Endodermal cell (in vitro differentiated cells): ENCODE measurements at places on chromosomes 4 and X. TPM values are rescaled to one million over a fixed set of nuclear protein-coding genes. Genes with fewer than 3 reads are reported as not detected.

DNA sequence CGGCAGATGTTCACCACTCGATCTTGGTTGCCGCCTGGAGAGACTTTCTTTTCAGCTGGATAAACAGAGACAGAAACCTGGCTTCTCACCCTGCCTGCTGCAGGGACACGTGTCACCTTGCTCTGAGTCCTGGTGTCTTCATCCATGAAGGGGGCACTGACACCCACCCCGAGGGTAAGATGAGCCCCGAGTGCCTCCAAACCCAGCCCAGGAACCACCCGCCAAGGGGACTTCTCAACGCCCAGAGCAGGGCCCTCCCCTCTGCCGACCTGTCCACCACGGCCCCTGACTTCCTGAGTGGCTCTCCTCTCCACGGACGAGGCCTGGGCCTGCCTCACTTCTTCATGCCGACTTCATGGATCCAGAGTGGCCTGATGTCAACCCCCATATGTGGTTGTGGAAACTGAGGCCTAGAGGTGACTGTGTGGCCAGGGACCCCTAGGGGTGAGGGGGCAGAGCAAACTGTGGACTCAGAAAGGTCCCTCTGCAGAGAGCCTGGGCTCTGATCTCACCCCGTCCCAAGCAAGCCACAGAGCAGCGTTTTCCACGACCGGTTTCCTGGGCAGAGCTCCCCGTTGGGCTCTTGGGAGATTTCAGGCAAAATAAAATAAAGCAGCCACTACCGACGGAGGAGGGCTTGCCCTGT lies 5.1 kb downstream of the ADRA2C start:
- no peak for DNase-seq

Gene PRRG3
- 7.0 to 11.4 TPM (median 11.4 TPM) in 3 replicates for total RNA-seq

DNA sequence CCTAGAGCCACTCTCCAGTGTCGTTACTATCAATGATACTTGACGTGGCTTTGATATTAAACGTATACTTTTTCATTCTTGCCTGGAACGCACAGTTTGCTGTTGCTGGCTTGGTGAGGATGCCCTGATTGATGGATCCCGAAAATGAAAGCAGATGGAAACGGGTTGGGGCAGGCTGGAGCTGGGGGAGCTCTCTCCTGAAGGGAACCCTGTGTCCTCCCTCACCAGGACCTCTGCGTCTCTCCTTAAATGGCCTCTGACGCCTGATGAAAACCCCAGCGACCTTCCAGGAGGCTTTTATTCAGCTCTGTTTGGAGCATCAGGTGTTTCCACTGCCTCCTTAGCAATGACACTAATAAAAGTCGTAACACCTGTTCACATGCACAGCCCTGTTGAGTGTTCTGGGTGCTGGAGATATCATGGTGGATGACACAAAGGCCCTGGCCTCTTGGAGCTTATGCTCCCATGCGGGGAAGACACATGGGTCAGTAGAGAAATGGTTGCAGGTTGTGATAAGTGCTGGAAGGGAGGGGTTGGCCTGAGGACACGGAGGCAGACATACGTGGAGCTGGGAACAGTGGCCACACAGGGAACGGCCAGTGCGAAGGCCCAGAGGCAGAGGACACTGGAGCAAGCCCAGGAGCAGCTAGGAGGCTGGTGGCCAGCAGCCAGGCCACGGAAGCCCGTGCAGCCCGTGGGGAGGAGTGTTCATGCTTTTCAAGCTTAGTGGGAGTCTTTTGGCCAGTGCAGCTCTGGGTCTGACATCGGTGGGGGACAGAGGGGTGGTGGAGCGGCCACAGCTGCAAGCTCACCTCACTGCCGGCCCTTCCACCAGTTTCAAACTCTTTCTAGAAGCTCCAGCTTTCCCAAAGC lies 7.5 kb downstream of the MSANTD1 start:
- DNase-seq = peak; percentile 21

DNA sequence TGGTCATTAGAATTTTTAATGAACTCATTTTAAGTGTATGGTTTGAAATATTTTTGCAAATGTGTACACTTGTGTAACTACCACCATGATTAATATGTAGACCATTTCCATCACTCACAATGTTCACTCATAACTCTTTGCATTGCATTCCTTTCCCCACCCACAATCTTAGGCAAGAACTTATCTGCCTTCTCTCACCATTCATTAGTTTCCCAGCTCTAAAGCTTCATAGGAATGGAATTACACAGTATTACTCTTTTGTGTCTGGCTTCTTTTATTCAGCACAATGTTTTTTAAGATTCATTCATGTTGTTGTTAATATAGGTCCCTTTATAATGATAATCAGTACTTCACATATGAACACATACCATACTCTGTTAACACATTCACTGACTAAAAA lies 106.1 kb downstream of the ARAP2 start:
- DNase-seq = no peak

GRCh38 chrX:9790866-9791265 lies 4.6 kb downstream of the SHROOM2 start:
- no peak for DNase-seq

Gene LRCH2
- total RNA-seq = 2.8 TPM in 2 replicates

Gene UGT8
- 4.4 and 4.8 TPM in 2 replicates for total RNA-seq

- DNase-seq = no peak
Measured at GRCh38 chrX:132207996-132208395, 11.3 kb downstream of the RAP2C start.

Gene TLR10
- total RNA-seq = not detected in 3 replicates

- DNase-seq = no peak
Measured at GRCh38 chr4:41260116-41260733, 3.5 kb downstream of the UCHL1 start.

- DNase-seq = no peak
Measured at GRCh38 chr4:4631150-4631549, 89.3 kb upstream of the STX18 start.

DNA sequence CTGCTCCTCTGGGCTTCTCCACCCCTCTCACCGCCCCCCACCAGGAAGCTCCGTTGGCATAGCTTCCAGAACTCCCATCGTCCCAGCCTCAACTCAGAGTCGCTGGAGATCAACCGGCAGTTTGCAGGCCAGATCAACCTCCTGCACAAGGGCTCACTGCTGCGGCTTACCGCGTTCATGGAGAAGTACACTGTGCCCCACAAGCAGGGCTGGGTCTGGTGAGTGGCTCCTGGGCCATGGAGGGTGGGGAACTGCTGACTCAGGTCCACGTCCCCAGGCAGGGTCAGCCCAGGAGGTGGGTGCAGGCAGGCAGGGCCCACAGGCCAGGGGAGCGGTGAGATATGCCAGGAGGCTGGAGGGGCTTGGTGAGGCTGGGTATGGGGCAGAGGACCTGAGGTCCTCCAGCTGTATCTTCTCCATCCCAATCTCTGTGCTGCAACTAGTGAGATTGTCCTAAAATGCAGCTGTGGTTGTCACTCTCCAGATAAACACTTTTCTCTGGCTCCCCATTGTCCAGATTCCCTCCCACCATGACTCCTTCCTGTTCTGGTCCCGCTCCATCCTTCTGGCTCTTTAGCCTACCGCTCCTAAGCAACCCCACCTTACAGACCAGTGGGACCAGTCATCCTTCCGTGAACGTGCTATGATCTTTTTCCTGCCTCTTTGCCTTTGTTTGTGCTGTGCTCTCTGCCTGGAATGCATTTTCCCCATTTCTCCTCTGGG lies 71.9 kb downstream of the STARD8 start:
- DNase-seq = no peak

DNA sequence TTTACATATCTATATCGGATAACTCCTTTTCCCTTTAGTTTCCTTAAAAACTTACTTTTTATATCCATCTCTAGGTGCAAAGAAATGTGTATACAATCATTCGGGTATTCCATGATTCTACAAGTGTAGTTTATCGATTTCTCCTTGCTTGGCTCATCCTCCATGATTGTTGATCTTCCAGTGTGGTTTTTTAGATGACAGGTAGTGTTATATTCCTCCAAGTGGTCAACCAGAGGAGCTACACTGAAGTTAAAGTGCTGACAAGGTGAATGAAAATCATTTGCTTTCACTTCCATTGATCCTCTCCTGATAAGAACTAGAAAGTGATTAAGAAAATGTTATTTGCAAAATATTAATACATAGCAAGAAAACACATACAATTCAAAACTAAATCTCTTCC lies 38.5 kb downstream of the TMEM156 start:
- DNase-seq = no peak

DNA sequence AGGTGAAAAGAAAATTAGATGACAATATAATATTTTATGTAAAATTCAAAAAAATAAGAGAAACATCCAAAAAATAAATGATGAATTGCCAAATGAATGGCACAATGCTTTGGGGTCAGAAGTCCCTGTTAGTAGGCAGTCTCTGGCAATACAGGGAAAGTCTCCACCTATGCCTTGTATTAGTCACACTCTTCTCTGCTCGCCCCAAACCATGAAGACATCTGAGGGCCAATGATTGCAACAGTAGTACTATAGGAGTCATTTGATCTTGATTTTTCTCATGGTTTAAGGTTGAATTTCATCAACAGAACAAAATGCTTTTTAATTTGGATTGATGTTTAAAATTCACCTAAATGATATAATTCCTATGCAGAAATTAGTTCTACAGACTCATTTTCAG lies 3.9 kb upstream of the PRSS12 start:
- no peak for DNase-seq

Gene MAGEA4
- total RNA-seq = 0.14 TPM in 1 of 2 replicates, not detected in the other

DNA sequence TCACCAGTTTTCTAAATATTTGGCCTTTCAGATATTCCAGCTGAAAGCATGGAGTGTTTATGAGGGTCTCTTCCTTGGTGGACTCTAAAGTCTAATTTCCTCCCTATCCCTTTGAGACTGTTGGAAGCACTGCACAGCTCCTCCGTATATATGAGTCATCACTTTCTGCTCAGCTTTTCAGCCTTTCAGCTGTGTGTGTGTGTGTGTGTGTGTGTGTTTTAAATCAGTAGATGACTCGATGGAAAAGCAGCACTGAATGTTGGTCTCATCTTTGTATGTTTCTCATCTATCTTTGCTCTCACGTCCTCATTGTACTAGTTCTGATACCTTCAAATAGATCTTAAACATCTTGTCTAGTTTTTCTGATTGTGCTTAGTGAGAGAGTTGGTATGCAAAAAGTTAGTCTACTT lies 81.6 kb downstream of the ZFX start:
- no peak for DNase-seq

- DNase-seq = no peak
Measured at GRCh38 chr4:14961292-14961691, 41.0 kb upstream of the CPEB2 start.

DNA sequence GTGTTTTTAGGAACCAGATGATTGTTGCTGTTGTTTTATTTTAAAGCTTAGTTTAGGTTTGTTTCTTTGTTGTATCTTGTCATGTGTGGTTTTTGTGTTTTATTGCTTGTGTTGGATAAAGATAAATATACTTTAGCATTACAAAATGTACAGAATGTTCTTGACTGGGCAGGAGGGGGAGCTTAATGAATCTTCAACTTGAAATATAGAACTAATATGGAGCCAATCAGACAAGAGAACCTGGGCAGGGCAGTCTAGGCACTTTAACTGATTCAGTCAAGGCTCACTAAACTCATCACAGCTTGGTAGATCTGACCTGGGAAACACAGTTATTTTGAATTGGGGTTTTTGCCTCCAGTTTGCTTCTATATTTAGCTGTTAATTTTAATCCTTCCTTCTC lies 304.2 kb downstream of the ARHGAP24 start:
- DNase-seq = no peak

DNA sequence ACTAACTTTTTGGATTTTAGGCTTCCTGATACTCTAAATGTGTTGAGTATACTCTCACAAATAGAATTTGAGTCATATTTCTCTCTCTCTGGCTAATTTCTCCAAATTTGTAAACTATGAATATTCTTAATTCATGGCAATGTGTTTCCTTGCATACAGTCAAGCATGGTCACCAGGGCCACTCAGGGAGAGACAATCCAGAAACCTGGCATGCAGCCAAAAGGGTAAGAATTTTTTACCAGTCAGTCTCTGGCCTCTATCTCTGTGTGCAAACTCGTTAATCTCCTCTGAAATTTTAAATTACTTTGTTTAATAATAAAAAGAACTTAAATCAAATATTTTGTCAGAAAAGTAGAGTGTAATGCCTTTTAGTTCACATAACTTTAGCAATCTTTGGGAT lies 179.8 kb downstream of the OR13H1 start:
- DNase-seq = no peak

GRCh38 chr4:177236886-177237285 lies 72.8 kb upstream of the NEIL3 start:
- no peak for DNase-seq

GRCh38 chrX:136203951-136204350 lies 47.2 kb downstream of the MAP7D3 start:
- DNase-seq = no peak

DNA sequence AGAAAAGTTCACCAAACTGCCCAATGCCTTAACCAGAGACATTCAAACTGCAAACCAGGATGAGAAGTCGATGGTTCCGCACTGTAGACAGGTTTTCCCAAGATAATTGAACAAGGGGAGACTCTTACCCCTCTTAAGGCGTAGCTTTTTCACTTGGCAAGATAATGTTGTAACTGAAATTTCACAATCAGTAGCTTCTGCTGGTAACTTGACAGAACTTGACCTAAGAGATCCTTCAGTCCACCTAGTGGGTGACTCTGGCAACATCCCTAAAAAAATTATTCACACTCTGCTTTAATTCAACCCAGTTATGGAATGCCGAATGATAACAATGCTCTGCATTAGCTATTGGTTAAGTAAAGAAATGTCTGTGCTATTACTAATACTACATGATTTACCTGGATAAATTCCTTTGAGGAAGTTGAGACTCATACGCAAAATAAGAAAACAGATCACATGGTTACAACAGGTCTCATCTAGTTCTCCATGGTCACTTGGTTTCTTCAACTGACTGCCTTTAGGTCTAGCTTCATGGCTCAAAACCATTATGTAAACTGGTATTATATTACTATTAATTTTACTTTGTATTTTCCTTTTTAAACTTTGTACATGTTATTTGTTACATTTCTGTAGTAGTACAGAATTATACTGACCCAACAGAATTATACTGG lies 9.1 kb downstream of the ELF2 start:
- no peak for DNase-seq

GRCh38 chr4:145481164-145481941 lies at the start of gene SMAD1:
Gene SMAD1 (plus strand): TSS chr4:145481853. CDS start chr4:145514614, 32,761 bp downstream.
- peak; percentile 91 for DNase-seq

DNA sequence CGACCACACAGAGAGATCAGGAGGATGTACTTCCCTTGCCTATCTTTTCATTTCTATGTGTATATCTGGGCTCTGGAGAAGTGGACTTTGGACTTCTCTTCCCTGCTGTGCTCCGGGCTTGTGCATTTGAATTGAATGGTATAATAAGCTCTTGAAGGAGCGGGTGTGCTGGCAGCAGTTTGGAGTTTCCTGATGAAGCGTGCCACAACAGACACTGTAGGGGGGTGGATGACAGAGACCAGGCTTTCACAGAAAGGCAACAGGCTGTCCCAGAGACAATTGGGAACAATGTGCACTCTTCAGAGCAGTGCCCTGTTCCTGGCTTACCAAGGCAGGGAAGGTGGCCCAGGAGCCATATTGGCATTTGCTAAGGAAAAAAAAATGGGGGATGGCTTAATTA lies 170.1 kb downstream of the FRMPD4 start:
- DNase-seq = no peak
